Pancreas (tissue), 10 donors: ENCODE measurements at places on chromosomes 16 and 17. TPM values are rescaled to one million over a fixed set of nuclear protein-coding genes. Genes with fewer than 3 reads are reported as not detected.

GRCh38 chr17:74646231-74646630, 22.7 kb upstream of the CD300E start:
- DNase-seq, result no peak

GRCh38 chr16:56841659-56842058, 23.3 kb upstream of the SLC12A3 start:
- no peak for DNase-seq

KRT36 gene
- not detected for total RNA-seq

GRCh38 chr16:67449336-67449735, 18.4 kb downstream of the HSD11B2 start:
- DNase-seq, result peak; percentile 62

- no peak for DNase-seq
Observed at GRCh38 chr16:15403392-15403995, 7.9 kb downstream of the MPV17L start.

DNA sequence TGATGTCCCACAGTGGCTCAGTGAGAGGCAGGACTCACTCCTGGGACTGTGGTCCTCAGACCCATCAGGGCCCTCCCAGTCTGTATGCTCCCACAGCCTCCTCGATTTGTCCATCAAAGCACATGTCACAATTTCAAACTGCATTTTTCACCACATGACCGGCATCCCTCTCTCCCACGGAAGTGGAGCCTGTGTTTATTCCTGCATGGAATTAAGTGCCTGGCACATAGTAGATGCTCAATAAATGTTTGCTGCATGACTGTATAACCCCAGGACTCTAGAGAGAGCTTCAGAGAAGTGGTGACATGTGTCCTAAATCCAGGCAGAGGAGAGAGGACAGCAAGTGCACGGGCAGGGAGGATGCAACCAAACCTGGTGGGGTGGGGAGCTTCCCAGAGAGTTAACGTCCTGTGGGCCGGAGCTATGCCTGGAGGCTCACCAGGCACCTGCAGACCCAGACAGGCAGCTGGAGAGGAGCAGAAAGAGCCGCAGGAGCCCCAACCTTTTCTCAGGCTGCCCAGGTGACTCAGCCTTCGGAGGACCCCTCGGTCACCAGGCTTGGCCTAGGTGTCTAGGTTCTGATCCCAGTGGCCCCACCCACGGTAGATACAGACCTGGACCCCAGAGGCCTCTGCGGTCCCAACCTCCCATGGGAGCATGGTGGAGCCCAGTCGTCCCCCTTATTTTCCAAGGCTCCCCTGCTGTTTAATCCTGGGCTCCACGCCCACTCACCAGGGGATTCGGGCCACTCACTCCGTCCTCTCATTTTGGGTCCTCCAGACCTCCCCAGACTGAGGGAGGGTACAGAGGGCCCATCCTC, 5.8 kb downstream of the CDH5 start:
- no peak for DNase-seq
